ENCODE measurements at places on chromosomes 13 and 19. TPM values are rescaled to one million over a fixed set of nuclear protein-coding genes. Genes with fewer than 3 reads are reported as not detected.

SARS2 gene
- polyA plus RNA-seq, result 70.3 TPM

ZNF274 gene
- polyA plus RNA-seq, result 18.4 TPM

RXFP2 gene
- polyA plus RNA-seq, result not detected

FAM216B gene
- 0.16 TPM for polyA plus RNA-seq

PPM1N gene
- polyA plus RNA-seq, result 10.7 TPM

PRSS57 gene
- 0.27 TPM for polyA plus RNA-seq

PTH2 gene
- not detected for polyA plus RNA-seq

PEG3 gene
- polyA plus RNA-seq, result 0.20 TPM

FCHO1 gene
- polyA plus RNA-seq, result 11.3 TPM

SLC25A41 gene
- polyA plus RNA-seq, result 0.18 TPM

NDUFA7 gene
- 99.6 TPM for polyA plus RNA-seq

CEACAM16 gene
- polyA plus RNA-seq, result not detected

MUC16 gene
- polyA plus RNA-seq, result 0.02 TPM

Measured in spleen (tissue), 13 donors.